ENCODE measurements at places on chromosomes 7 and 10. TPM values are rescaled to one million over a fixed set of nuclear protein-coding genes. Genes with fewer than 3 reads are reported as not detected.

The BAMBI gene
- 24.7 TPM for total RNA-seq

DNA sequence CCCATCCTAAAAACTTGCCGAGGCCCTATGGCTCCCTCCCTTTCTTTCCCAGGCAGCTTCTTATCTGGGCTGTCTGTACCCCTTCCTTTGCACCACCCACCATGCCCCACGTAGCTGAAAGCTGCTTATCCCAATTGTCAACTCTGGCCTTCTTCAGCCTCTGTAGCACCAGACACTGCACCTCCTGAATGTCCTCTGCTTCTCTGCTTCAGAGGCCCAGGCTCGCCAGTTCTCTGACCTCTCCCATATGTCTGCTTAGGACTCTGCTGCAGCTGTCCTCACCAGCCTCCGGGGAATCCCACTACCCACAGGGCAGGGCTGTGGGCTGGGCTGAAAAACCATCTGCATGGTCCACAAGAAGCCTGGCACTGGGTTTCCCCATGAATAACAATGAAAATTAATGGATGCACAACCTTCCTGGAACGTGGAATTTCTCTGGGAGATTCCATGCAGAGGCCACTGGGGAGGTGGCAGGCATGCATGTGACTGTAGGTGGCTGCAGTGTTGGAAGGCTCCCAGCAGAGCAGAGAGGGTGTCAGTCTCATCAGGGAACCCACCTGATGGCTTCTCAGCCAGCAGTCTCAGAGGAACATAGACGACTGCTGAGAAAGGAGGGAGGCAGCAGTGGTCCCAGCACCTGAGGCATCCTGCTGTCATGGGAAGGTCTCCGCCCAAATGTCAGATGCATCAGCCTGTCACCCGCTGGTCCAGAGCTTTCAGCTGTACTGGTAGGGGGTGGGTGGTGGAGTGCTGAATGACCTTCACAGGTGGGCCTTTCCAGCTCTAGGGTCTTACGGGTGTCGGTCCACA lies 16.8 kb upstream of the SH2D4B start:
- no peak for DNase-seq

GRCh38 chr7:70523249-70523988 lies 608.5 kb upstream of the GALNT17 start:
- no peak for DNase-seq

DNA sequence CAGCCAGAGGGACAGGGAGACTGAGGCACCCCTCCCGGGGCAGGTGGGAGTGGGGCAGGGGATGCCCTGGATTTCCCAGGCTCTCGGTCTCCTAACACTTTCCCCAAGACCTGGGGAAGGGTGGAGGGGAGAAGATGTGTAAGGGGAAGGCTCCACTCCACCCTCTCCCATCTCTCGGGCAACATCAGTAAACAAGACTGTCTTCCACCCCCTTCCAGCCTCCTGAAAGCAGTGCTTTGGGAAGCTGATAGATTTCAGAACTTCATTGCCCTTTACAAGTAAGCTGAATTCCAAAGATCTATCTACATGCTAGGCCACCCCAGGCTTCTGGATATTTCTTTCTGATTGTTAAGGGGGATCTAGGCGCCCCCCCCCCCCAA lies 3.7 kb downstream of the FLNC start:
- no peak for DNase-seq

The MSMB gene
- 17.1 TPM for total RNA-seq

GRCh38 chr10:89639326-89639725 lies 5.7 kb downstream of the PANK1 start:
- DNase-seq: no peak

The TEX36 gene
- total RNA-seq: 0.26 TPM

DNA sequence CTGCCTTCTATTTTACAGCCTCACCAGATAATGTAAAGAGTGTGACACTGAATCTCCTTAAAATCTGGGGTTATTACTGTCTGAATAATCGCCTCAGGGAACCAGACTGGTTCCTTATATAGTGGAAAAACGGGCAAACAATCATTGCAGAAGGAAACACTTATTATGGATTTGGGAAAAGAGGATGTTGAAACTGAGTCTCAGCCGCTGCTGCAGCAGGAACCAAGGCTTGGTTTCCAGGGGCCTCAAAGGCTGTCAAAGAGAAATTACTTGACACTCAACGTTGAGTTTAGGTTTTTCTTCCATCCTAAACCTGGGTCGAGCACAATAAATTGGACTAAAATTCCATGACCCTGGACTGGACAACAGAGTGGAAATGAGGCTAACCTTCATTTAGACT lies 103.8 kb upstream of the AHR start:
- DNase-seq: no peak

GRCh38 chr10:99921948-99922347 lies 87.8 kb downstream of the DNMBP start:
- DNase-seq: no peak

DNA sequence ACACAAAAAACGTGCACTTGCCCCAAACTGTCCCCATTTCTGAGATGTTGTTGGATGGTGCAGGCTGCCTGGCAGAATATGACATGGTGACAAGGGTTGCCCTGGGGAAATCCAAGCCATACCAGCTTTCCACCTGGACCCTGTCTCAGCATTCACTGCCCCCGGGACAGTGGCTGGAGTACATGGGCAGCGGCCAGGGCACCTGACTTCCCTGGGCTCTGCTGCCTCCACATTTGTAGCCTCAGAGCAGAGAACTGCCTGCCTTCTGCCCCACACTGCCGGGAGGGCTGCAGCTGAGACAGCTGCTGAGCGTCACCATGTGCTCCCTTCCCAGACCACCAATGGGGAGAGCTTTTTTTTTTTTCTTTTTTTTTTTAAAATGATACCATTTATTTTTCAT lies 222.9 kb upstream of the ZNF32 start:
- DNase-seq: no peak

- no peak for DNase-seq
Measured at GRCh38 chr10:76192694-76193320, 761.4 kb downstream of the LRMDA start.

GRCh38 chr7:157944734-157945291 lies 608.0 kb downstream of the DNAJB6 start:
- no peak for DNase-seq

The TAS2R4 gene
- total RNA-seq: 1.1 TPM

DNA sequence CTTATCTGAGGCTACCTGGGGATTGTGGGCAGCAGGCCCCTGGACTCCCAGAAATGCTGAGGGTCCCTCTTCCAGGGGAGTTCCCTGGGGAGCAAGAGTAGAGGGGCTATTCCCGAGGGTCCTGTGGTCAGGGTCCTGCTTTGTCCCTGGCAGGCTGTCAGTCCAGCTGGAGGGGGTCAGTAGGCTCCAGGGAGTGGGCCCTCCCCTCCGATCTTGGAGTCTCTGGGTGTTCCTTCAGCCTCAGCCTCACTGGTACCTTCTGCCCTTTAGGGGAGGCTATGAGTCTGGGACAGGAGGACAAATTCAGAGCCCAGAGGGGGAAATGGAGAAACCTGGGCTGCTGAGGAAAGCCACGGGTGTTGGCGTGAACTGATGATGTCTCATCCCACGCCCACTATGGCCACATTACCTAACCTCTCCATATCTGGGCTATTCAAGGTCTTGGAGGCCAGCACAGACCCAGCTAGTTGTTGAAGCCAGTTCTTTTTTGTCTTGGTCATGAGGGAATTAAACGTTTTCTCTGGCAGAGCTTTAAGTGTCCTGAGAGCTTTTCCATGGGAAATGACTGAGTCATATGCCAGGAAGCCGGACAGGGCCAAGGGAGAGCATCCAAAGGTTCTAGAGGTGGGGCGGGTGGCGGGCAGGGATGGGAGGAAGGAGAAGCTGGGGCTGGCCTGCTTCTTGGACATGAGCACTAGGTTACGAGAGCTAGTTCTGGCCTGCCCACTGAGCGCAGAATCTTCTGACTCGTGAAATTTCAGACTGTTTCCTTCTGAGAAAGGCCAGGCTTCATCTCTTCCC lies 6.2 kb downstream of the CALHM2 start:
- DNase-seq: no peak

- DNase-seq: no peak
Measured at GRCh38 chr10:11631890-11632587, 20.6 kb upstream of the USP6NL start.

GRCh38 chr7:6164491-6164890 lies 107.9 kb downstream of the CYTH3 start:
- no peak for DNase-seq
